IMR-90 (cell line): ENCODE measurements at places on chromosomes 1 and 21. TPM values are rescaled to one million over a fixed set of nuclear protein-coding genes. Genes with fewer than 3 reads are reported as not detected.

OR2C3 gene
- total RNA-seq: not detected in 2 replicates

PTBP2 gene
- total RNA-seq: 37.8 and 38.6 TPM in 2 replicates

SPRR2G gene
- not detected in 2 replicates for total RNA-seq

LRRC39 gene
- total RNA-seq: 0.36 and 0.56 TPM in 2 replicates

SMCP gene
- not detected in 2 replicates for total RNA-seq

PKP1 gene
- total RNA-seq: under 0.01 and 0.18 TPM in 2 replicates

GRCh38 chr1:19405761-19406487, 79.4 kb downstream of the CAPZB start:
- peak; percentile 27 for DNase-seq

GRCh38 chr21:27058673-27059605, 92.1 kb upstream of the ADAMTS5 start:
- DNase-seq: no peak

DNA sequence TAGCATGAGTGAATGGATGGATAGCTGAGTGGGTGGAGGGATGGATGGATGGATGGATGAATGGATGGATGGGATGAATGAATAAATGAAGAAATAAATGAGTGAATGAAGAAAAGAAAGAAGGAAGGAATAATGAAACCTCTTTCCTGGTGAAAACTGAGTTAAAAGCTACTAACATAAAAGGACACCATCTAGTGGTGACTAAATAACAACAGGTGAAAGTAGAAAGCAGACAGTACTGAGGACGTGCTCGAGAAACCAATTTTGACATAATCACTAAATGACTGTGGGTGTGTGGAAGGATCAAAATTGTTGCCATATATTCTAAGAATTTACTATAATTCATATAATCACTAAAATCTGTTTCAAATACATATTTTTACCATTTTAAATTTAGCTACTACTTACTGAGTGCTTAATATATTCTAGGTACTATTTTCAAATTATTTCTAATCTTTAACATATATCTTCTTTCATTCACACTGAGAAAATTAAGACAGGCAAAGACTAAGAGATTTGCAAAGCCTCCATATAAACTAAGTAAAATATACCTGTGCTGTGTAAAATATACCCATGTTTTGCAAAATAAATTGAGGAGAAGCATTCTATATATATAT, 522.9 kb downstream of the LRRIQ3 start:
- no peak for DNase-seq

GRCh38 chr1:212700223-212700891, 717 bp upstream of the BATF3 start:
- no peak for DNase-seq

GRCh38 chr1:163709636-163710035, 387.9 kb downstream of the NUF2 start:
- no peak for DNase-seq

- peak; percentile 63 for DNase-seq
Measured at GRCh38 chr21:41121785-41122415, 46.1 kb upstream of the BACE2 start.

DNA sequence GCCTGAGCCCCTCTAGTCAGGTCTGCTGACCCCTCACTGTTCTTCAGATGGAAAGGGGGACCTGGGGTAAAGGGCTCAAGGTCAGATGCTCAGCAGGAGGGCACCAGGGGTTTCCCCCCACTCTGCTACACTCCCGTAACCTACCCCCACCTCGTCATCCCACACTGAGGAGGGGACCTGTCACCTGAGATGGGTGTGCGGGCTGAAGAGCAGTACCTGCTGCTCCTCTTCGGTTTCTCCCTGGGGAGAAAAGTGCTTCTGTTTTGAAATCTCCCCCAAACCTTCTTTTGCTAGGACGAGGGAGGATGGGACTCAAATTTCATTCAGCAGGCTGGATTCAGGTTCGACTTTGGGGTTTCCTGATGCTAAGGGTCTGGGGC, 65.2 kb downstream of the SYT2 start:
- DNase-seq: no peak

- no peak for DNase-seq
Measured at GRCh38 chr1:113768916-113769600, 9.8 kb upstream of the PHTF1 start.

GRCh38 chr1:178713259-178713658, 11.8 kb upstream of the RALGPS2 start:
- DNase-seq: no peak

DNA sequence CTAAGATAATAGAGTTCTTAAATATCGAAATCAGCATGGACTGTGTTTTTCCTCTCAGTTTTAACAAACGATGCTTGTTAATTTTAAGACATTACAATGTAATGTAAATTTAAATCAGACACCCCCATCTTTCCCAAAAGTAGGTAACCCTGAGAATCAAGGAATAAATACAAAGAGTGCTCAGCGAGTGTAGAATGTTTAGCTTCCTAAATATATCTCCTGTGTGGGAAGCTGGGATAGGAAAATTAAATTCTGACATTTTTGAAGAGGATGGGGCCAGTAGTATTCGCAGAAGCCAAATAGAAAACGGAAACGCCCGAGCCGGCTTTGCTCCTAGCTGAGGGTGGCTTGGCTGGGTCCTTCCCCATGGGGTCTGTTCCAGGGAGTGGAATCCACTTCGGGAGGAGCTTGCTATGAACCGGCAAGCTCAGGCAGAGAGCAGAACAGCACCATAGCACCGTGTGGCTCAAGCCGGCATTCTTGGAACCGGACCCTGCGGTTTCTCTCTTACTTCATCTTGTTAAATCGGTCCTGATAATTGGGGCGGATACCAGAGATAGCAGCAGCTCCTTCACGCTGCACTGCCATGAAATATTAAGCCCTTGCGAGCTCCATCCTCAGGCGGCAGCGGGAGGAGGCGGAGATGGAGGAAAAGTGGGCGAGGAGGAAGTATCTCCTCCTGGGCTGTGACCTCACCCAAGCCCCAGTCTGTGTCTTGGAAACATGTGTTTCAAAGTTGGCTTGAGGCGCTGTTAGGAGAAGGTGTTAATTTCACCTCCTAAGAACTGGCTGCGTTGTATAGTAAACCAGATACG, 24.9 kb downstream of the MAP3K7CL start:
- DNase-seq: peak; percentile 62
